ENCODE measurements at places on chromosomes 7 and 10.

GRCh38 chr7:36005293-36005692 is 147.8 kb upstream of the EEPD1 start:
- DNase-seq = no peak

- DNase-seq = peak; percentile 25
Measured at GRCh38 chr10:122565766-122566206, 5.2 kb downstream of the DMBT1 start.

- DNase-seq = no peak
Measured at GRCh38 chr10:2541176-2541575, 526.2 kb upstream of the PFKP start.

- DNase-seq = no peak
Measured at GRCh38 chr10:133160826-133161471, 930 bp downstream of the KNDC1 start.

- DNase-seq = no peak
Measured at GRCh38 chr10:35554461-35555056, 50.6 kb upstream of the GJD4 start.

- no peak for DNase-seq
Measured at GRCh38 chr7:150367677-150368095, 936 bp upstream of the REPIN1 start.

GRCh38 chr7:101792051-101792681 is 25.3 kb upstream of the CUX1 start:
- DNase-seq = no peak

GRCh38 chr7:45108863-45109262 is 2.6 kb downstream of the TBRG4 start:
- DNase-seq = no peak

- DNase-seq = peak; percentile 37
Measured at GRCh38 chr7:19107356-19108146, 9.9 kb downstream of the TWIST1 start.

DNA sequence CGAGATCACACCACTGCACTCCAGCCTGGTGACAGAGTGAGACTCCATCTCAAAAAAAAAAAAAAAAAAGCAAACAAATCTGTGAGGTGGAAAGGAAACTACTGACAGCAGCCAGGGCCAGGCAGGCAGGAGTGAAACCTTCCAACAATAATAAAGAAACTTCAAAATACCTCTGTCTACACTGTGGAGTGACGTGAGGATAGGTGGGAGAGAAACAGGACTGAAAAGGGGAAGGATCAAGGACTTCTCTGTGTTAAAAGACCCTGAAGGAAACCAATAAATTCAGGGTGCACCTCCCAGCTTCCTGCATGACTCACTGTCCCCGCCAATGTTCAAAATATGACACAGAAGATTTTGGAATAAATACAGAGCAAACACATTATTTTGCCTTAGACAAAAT is 82.9 kb downstream of the KIAA1549 start:
- DNase-seq = no peak

- DNase-seq = no peak
Measured at GRCh38 chr10:12418000-12418399, 68.7 kb downstream of the CAMK1D start.

Measured in HS-5 (cell line).